ENCODE measurements at places on chromosomes 5 and 9. TPM values are rescaled to one million over a fixed set of nuclear protein-coding genes. Genes with fewer than 3 reads are reported as not detected.

Gene FRMD3
- 4.7 TPM for total RNA-seq

Gene CAMLG
- 27.9 TPM for total RNA-seq

Gene PTGES2
- 93.8 TPM for total RNA-seq

Gene LHX3
- total RNA-seq = 0.10 TPM

Gene SPINK7
- not detected for total RNA-seq

Gene TLE1
- 78.6 TPM for total RNA-seq

Gene TMEM232
- 0.20 TPM for total RNA-seq

Gene EQTN
- not detected for total RNA-seq
